SK-N-DZ (cell line): ENCODE measurements at places on chromosomes 1 and 21.
A peak's percentile ranks its signal among the peaks of the same experiment; 100 is the strongest.

DNA sequence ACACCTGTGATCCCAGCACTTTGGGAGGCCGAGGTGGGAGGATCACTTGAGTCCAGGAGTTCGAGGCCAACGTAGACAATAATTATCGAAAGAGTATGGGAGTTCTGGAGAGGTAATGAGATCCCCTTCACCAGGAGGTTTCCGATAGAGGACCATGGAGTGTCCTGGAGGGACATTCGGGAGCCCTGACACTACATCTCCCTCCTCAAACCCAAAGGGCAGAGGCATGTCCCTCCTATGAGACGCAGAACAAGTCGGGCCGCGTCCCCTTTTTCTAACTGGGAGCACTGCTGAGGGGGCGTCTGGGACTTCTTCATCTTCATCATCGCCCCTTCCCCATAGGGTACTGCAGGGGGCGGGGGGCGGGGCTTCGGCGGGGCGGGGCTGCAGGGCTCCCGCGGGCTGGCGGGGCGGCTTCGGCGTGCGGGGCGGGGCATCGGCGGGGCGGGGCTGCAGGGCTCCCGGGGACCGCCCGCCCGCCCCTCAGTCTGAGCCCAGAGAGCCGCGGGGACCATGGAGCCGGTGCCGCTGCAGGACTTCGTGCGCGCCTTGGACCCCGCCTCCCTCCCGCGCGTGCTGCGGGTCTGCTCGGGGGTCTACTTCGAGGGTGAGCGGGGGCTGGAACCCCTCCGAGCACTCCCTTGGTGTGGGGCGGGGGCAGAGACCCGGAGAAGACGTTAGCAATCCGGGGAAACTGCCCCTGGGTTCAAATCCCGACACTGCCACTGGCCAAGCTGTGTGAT is at the start of gene THEMIS2:
Gene THEMIS2 (plus strand): TSS at position 486 of the 743 bp plus-strand sequence. CDS start 28 bp downstream, at position 514.
- peak; percentile 47 for DNase-seq

DNA sequence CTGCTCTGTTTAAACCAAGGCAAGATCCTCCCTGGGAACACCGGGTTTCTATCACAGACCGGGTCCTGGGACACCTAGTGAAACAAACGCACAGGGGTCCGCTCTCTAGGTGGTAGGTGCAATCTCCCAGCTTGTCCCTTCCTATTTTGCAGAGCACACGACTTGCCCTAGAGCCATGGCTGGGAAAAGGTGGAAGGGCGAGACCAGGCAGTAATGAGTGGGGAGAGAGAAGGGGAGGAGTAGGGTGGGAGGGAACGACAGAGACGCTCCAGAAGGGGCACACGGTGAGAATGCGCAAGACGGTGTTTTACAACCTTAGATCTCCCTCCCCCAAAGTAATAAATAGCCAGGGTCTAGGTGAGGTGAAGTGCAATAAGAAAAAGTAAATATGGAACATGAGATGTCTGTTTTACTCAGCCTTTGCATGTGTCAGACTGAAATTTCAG is 9.3 kb upstream of the ARHGAP29 start:
- no peak for DNase-seq

- DNase-seq, result no peak
These were observed 38.6 kb downstream of the GADD45A start for GRCh38 chr1:67723620-67724019.

DNA sequence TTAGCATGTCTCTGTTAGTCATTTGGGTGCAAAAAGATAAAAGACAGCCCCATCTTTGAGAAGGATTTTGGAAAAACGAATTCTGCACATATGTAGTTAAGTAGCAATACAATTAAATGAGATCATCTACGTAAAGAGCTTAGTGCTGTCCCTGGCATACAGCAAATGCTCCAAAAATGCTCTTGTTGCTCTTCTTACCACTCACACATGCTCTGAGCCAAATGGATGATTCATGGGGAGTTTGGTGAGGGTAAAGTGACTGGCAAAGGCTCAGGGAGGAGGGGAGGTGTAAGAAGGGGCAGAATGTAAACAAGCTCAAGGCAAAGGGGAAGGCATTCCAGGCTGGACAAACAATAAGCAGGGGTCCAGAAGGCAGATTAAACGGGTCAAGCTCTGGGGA is 191.9 kb downstream of the AK5 start:
- DNase-seq, result no peak

GRCh38 chr1:14413819-14414490 is 184.5 kb upstream of the KAZN start:
- no peak for DNase-seq

GRCh38 chr21:17900281-17900989 is 81.3 kb upstream of the C21orf91 start:
- no peak for DNase-seq

DNA sequence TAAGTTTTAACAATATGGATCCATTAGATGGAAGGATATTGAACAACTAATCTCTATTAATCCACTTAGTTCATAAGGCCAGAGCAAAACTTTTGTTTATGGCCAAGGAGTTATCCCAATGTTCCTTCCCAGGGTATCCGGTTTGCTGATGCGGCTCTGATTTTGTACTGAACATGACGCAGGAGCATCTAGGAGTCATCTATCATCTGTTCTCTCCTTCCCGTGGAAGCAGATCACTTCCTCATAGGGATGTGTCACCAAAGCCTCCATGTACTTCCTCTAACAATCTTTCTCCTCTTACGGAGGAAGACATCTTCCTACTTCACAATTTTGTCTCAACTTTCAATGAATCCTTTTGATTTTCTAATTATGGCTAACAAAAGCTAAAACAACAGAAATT is 206.6 kb downstream of the APP start:
- DNase-seq, result no peak
